ENCODE measurements at places on chromosomes 16 and 17.

- DNase-seq: peak; percentile 68
Observed at GRCh38 chr17:49223517-49224197, 6.9 kb downstream of the PHOSPHO1 start.

GRCh38 chr17:55889271-55889670 lies 138.4 kb downstream of the PCTP start:
- no peak for DNase-seq

GRCh38 chr16:22098405-22099255 lies 6.3 kb downstream of the VWA3A start:
- DNase-seq: peak; percentile 35

- no peak for DNase-seq
Observed at GRCh38 chr17:81650951-81651350, 5.4 kb downstream of the PDE6G start.

GRCh38 chr17:17737961-17738894 lies 57.0 kb downstream of the RAI1 start:
- DNase-seq: no peak

Data from CD4-positive, alpha-beta T cell treated with Interleukin-2 at 100 ng/mL for 4 hours (primary cell).